ENCODE measurements at places on chromosomes 6 and 20.

DNA sequence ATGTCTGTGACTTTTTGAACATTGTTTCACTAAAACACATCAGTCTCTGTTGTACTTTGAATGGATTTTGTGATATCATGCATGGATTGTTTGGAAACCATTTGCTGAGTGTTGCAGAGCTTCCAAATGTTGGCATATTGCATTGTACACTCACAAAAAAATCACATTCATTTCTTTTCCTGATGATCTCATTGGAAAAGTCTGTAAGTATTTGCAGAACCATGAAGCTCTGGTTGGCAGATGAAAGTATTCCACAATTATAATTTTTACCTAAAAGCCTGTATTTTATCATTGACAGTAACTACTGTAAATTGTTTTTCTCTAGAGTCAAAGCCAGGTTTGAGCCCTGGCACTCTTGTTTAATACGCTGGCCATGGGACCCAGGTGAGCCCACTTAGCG lies 42.1 kb downstream of the VAPB start:
- no peak for DNase-seq

- DNase-seq = no peak
Observed at GRCh38 chr6:169034516-169035167, 219.0 kb downstream of the THBS2 start.

- no peak for DNase-seq
Observed at GRCh38 chr6:89562093-89562973, 76.2 kb downstream of the LYRM2 start.

- DNase-seq = no peak
Observed at GRCh38 chr6:124430740-124431318, 531.4 kb upstream of the RNF217 start.

DNA sequence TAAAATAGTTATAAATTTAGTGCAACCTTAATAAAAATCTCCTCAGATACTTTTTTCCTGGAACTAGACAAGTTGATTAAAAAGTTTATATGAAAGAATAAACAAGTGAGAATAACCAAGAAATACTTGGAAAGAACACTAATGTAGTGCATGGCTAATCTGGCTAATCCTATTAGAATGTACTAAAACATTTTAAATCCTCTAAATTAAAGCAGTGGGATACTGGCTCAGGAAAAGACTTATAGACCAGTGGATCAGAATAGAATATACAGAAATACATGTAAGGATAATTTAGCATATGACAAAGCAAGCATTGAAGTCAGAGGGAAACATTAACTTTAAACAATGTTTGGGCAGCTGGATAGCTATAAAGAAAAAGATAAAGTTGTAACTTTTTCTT lies 41.1 kb upstream of the ERVFRD-1 start:
- no peak for DNase-seq

- DNase-seq = no peak
Observed at GRCh38 chr6:43921039-43921438, 151.0 kb downstream of the VEGFA start.

GRCh38 chr6:44115866-44116265 lies 11.4 kb downstream of the MRPL14 start:
- DNase-seq = no peak

DNA sequence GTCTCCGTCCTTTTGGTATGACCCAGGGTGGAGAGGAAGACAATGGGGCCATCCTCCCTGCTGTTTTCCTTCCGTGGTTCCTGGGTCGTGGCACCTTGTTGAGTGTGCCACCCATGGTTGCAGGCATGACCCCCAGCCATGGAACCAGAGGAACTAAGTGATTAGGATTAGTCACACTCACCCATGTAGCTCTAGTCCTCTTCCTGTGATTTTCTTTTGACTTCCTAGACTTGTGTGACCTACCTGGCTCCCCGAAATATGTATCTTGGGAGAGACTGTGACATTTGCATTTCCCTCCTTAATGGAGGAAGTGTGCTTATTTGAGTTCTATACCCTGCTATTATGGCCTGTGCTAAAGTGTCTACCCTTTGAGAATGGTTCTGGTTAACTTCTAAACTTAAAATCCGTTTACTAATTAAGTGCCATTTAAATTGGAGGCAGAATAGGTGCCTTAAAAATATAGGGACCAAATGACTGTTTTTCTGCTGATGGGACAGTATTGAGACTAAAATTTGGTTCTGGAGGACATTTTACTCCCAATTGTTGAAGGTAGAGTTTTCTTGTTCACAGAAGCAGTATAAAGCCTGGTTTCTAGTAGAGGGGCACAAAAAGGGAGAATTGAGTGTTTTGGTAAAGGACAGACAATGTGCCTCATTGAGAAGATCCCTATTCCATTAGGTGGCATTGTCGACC lies 545.6 kb downstream of the HDGFL1 start:
- no peak for DNase-seq

GRCh38 chr20:56391596-56392131 lies 351 bp downstream of the AURKA start:
- DNase-seq = no peak

GRCh38 chr20:38113401-38114325 lies 51.4 kb downstream of the TGM2 start:
- DNase-seq = no peak

GRCh38 chr6:86913795-86914194 lies 23.5 kb upstream of the HTR1E start:
- no peak for DNase-seq

GRCh38 chr20:33862709-33863403 lies 51.7 kb downstream of the CHMP4B start:
- peak; percentile 35 for DNase-seq

GRCh38 chr6:76166874-76167273 lies 94.4 kb upstream of the IMPG1 start:
- DNase-seq = no peak

DNA sequence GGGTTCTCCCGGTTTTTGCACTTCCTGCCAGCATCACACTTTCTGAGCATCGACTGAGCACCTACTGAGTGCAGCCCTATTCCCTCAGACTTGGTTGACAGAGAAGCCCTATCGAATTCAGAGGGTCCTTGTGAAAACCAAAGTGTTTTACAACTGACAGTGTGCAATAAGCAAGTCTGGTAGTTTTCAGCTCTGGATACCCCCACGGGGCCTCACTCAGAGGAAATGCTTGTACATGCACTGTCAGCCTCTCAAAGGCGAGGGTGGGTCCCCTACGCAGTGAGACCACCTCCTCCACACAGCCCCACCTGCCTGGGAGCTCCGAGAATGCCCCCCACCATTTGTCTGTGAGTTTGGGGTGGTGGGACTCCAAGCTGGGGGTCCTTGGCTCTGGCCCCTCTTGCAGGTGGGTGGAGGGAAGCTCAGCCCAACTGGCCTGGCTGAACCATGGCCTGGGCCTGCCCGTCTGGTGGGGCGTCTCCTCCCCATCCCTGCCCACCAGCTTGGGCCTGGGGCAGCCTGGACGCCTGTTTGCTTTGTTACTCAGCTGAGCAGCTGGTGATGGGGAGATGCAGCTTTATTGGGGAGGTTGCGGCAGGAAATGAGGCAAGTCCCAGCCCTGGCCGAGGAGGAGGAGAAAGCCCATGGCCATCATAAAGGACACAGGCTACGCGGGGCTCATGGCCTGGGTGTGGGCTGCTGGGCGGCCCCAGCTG lies 1.7 kb downstream of the SPDEF start:
- no peak for DNase-seq

DNA sequence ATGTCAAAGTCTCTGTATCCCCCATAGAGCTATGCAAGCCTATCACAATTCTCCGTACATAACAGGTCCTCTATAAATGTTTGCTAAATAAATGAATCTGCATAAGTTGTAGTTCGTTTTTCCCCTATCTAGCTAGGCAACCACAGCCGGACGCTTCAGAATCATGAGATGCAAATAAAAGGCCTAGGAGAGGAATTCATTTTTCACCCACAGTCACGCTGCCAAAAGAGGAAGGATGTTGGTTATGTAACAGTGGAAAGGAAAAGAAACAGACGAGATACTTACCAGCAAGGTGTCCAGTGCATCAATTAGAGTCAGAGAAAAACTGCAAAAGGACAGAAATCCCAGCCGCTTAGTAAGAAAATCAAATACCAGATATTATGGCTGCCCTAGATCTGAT lies 2.4 kb downstream of the EDEM2 start:
- peak; percentile 53 for DNase-seq

- DNase-seq = no peak
Observed at GRCh38 chr20:48057739-48058138, 272.5 kb upstream of the SULF2 start.

GRCh38 chr6:52155791-52156576 lies 30.2 kb upstream of the IL17A start:
- DNase-seq = no peak

- DNase-seq = no peak
Observed at GRCh38 chr6:17032988-17033634, 68.7 kb upstream of the STMND1 start.

DNA sequence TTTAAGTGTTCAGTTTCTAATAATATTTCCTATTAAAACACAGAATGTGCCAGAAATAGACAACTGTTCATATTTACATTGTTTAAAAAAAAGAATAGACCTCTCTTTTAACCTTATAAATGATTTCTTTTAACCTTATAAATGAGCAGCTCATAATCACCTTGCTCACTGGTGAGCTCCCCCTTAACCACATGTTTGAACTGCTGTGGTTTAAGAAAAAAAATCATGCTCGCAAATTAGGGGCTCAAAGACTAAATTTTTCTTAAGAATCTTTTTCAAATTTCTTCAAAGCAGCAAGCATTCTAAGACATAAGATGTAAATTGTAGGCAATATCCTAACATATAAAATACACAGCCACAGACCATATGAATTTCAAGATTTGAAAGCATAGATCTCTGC lies 32.8 kb downstream of the FAM8A1 start:
- no peak for DNase-seq

DNA sequence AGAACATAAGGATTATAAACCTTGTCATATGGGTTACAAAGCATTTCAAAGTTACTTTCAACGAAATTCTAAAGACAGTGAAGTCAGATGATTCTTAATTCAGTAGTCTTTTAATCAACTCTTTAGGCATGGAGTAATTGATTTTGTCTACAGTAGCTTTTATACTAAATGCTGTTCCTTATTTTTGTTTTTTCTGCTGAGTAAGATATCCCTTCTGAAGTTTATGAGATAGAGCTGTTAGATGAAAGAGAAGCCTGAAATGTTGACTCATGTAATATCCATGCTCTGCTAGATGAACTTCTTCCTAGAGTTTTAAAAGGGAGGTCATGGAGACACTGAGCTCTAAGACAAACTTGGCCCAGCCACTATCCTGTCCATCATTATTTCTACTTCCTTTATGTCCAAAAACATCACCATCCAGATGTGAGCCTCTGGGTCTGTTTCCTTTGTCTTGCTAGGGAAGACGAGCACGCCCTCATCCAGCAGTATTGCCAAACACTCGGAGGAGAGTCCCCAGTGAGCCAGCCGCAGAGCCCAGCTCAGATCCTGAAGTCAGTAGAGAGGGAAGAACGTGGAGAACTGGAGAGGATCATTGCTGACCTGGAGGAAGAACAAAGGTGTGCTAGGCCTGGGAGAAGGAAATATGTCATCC lies 550.3 kb downstream of the UTRN start:
- DNase-seq = no peak

DNA sequence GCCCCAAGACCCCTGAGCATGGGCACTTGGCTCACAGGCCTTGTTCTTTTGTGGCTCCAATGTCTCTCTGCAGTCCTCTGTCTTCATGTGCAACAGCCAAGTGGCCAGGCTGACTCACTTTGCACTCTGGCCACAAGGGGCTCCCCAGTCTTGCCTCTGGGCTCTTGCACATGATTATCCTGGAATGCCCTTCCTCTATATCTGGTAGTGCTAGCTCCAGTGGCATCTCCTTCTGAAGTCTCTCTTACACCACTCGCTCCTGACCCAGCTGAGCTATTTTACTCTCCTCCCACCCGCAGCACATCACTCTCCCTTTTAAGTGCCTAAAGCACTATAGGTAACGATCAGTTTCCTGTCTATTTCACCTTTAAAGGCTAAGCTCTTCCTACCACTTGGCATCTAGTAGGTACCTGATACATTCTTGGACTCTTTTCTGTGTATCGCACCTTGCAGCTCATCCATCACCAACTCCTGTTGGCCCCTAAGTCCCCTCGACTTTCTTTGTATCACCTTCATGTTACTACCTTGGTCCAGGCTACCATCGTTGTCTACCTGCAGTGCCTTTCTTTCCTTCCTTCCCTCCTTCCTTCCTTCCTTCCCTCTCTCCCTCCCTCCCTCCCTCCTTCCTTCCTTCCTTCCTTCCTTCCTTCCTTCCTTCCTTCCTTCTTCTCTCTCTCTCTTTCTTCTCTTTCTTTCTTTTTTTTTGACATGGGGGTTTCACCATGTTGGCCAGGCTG lies 211.9 kb upstream of the RNF24 start:
- DNase-seq = no peak

- DNase-seq = no peak
Observed at GRCh38 chr6:109840796-109841195, 137.3 kb upstream of the GPR6 start.

- DNase-seq = no peak
Observed at GRCh38 chr6:169800668-169801395, 49.4 kb downstream of the ERMARD start.

DNA sequence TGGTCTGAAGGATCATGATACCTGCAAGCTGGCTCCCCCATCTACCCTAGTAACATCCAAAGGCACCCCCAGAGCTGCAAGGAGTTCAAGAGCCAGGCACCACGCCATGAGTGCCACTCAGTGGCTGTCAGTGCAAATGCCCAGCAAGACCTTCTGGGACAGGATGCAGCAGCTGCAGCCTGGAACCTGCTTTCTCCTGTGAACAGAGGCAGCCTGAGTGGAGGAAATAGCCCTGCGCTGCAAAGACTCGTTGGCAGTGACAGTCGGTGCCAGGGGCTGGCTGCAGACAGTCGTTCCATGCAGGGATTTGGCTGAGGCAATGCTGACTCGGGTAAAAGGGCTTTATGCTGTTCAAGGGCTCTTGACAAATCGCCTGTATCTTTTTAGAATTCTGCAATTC lies 15.7 kb upstream of the SSTR4 start:
- no peak for DNase-seq

GRCh38 chr6:161242779-161243693 lies 30.8 kb downstream of the AGPAT4 start:
- DNase-seq = peak; percentile 66

DNA sequence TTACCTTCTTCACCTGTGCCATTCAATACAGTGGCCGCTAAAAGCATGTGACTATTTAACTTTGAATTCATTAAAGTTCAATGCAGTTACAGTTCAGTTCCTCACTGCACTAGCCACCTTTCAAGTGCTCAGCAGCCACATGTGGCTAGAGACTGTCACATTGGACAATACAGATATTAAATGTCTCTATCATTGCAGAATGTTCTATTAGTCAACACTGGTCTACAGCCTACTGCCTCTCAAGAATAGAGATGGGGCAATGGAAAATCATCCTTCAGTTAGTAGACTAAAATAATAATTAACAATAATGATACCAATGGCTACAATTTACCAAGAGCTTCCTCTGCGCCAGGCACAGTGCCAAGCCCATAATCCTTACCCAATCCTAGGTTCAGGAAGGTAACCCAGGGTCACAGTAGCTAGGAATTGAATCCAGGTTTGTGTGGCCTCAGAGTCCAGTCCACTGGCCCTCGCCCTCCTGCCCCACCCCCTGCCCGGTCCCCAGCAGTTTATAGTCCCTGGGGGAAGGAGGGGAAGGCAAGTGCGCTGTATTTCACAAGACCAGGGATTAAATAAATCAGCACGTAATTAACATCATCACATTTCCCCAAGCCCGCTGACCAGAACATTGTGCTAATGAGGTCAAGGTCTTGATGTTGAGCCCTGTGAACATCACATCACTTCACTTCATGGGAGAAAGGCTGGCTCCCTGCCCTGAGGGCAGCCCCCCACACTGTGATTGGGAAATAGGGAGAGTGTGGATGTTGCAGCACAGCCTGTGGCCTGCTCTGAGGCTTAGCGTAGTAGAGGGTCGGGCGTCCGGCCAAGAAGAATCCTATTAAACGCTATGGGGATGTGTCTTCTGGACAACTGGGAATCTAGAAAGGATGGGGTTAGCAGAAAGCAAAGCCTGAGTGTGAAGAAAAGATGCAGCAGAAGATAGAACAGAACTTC lies 147.2 kb downstream of the VEGFA start:
- DNase-seq = no peak
